Activated CD4-positive, alpha-beta T cell treated with anti-CD3 and anti-CD28 coated beads, Interleukin-2, amount 10 ng/mL, durations not matched to agents 24 days and 14 days (primary cell): ENCODE measurements at places on chromosomes 2 and 18. TPM values are rescaled to one million over a fixed set of nuclear protein-coding genes. Genes with fewer than 3 reads are reported as not detected.

LRATD1 gene
- not detected in 2 replicates for total RNA-seq

GRCh38 chr2:217625557-217626169, 377.1 kb downstream of the TNS1 start:
- no peaks in the 10 kb centered on the region for H3K27me3 ChIP-seq
- no peak overlapping the region for H3K27ac ChIP-seq
- DNase-seq = no peak
- no peak overlapping the region for H3K4me3 ChIP-seq
- H3K36me3 ChIP-seq = no peaks in the 10 kb centered on the region

B3GNT7 gene
- not detected in 2 replicates for total RNA-seq

DNA sequence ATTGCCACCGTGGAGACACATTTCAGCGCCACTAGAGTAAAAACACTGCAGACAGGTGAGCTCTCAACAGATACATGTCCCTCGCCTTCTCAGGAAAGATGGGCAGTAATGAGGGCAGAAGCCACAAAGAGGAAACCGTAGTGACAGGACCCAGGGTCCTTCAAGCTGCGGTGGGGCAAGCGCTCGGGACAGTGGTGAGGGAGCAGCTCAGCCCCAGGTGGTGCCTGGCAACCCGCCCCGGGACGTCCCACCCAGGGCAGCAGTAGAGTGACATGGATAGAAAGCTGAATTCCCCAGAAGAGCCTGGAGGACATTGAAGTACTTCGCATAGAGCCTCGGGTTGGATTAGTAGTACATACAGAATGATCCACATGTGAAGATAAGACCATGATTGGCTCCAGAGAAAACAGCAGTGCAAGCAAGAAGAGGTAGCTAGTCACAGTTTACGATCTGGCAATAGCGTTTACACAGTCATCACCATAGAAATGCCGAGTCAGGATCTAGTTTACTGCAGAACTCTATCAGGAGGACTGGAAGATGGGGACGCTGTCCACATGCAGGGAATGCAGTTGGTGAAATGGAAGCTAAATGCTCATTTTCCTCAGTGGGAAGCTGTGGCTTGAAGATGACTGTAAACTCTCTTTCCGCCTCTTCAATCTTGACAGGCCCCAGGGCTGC, 37.4 kb upstream of the ALPP start:
- H3K27me3 ChIP-seq = no peaks in the 10 kb centered on the region
- H3K36me3 ChIP-seq = no peaks in the 10 kb centered on the region
- H3K4me1 ChIP-seq = no peaks in the 10 kb centered on the region
- DNase-seq = no peak
- H3K4me3 ChIP-seq = no peak overlapping the region

DNA sequence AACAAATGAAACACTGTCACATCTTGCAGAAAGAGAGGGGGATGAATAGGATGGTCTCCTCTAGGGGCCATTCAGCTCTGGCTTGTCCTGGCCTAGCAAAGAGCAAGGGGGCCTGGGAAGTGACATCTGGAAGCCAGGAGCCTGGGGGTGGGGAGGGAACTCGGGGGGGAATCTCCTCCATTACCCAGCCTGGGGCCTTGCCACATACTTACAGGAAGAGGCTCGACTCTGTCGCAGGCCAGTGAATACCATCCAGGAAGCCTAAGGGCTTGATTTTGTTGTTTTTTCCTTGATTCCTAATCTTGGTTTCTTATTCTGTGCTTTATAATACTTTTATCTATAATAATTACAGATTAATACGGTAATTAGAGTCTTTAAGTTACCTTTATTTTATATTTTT, 797.5 kb upstream of the ID2 start:
- peaks cover 2% of the 10 kb centered on the region for H3K27me3 ChIP-seq
- H3K36me3 ChIP-seq = no peaks in the 10 kb centered on the region
- no peak overlapping the region for H3K27ac ChIP-seq
- H3K4me1 ChIP-seq = no peaks in the 10 kb centered on the region

GRCh38 chr2:40043641-40044040, 264.6 kb upstream of the THUMPD2 start:
- DNase-seq = no peak
- no peak overlapping the region for H3K27ac ChIP-seq
- peaks cover 13% of the 10 kb centered on the region for H3K36me3 ChIP-seq
- H3K27me3 ChIP-seq = no peaks in the 10 kb centered on the region
- H3K4me1 ChIP-seq = peaks cover 5% of the 10 kb centered on the region

DNA sequence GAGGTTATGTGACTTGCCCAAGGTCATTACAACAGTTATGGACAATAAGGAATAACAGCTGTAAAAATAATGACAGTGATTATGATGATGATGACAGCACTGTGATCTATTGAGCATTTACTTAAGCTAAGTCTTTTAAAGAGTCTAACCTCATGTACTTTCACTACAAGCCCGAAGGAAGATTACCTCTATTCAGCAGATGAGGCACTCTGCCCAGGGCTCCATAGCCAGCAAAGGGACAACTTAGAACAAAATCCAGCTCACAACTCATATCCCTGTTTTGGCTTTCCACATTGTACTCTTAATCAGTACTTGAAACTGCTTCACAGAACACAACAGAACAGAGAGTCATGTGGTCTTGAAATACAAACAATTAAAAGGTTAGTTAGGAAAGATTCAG, 290.2 kb downstream of the ZNF385B start:
- DNase-seq = no peak
- H3K27me3 ChIP-seq = no peaks in the 10 kb centered on the region
- H3K36me3 ChIP-seq = no peaks in the 10 kb centered on the region
- no peak overlapping the region for H3K4me3 ChIP-seq

DNA sequence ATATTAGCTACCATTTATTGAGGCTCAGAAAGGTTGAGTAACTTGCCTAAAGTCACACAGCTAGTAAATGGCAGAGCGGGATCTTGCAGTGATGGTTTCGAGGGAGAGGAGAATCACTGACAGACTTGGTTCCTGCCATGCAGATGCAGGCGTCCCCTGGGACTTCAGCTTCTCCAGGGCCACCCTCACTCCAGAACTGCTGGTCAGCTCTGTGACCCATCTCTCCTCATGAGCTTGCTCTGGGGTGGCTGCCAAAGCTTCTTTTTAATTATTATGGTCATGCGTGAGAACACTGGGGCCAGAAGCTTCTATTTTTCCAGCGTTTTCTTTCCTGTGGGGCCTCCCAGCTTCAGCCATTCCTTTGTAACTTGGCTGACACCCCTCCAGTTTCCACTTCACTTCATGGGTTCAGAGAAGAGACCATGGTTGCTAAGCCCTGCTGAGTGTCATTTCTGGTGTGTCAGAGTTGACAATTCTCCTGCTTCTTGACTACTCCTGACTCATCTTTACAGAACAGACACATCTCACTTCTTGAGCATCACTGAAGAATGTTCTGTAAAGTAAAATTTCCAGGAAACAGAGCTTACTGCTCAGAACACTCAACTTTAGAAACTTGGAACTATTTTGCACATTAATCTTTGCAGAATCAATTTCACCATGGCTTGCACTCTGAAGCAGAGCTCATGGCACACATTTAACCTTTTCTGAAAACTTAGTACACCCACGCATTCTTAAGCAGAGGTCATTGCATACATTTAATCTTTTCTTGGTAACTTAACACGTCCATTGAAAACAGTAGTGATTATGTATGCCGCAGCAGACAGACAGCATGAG, 70.4 kb downstream of the IL1R2 start:
- H3K4me3 ChIP-seq = peak overlapping the region; percentile 7
- peaks cover 8% of the 10 kb centered on the region for H3K27me3 ChIP-seq
- peak overlapping the region; percentile 75 for H3K27ac ChIP-seq
- DNase-seq = no peak

STARD6 gene
- not detected in 2 replicates for total RNA-seq

EFHD1 gene
- 0.31 and 0.49 TPM in 2 replicates for total RNA-seq

GRCh38 chr2:223418131-223418530, 184.0 kb downstream of the SCG2 start:
- no peak overlapping the region for H3K27ac ChIP-seq
- no peaks in the 10 kb centered on the region for H3K36me3 ChIP-seq
- H3K4me3 ChIP-seq = no peak overlapping the region
- H3K27me3 ChIP-seq = no peaks in the 10 kb centered on the region
- no peak for DNase-seq
- no peaks in the 10 kb centered on the region for H3K4me1 ChIP-seq

GREB1L gene
- not detected in 2 replicates for total RNA-seq

DNA sequence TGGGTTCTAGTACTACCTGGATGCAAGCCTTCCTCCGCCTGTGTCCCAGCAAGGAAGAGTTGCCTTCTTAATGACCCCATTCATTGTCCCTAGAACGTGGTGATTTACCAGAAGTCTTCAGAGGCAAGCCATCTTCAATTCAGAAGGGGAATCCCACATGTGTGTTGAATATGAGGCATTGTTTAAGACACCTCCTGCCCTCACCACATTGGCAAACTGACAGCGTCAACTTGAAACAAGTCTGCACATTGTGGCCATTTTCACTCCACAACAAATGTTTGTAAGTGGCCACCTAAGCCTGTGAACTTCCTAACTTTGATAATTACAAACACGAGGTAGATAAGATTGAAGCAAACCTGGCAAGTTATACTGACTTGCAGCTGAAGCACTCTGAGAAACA, 83.7 kb downstream of the TCF7L1 start:
- DNase-seq = no peak
- H3K36me3 ChIP-seq = no peaks in the 10 kb centered on the region
- H3K4me3 ChIP-seq = no peak overlapping the region
- no peak overlapping the region for H3K27ac ChIP-seq

GRCh38 chr2:86044045-86044444, 61.6 kb downstream of the POLR1A start:
- H3K27ac ChIP-seq = no peak overlapping the region
- peaks cover 76% of the 10 kb centered on the region for H3K36me3 ChIP-seq
- no peaks in the 10 kb centered on the region for H3K27me3 ChIP-seq
- H3K4me1 ChIP-seq = peaks cover 36% of the 10 kb centered on the region
- H3K4me3 ChIP-seq = no peak overlapping the region
